CD4-positive, alpha-beta T cell treated with Interleukin-15 for 4 hours (primary cell): ENCODE measurements at places on chromosomes 4 and X.

DNA sequence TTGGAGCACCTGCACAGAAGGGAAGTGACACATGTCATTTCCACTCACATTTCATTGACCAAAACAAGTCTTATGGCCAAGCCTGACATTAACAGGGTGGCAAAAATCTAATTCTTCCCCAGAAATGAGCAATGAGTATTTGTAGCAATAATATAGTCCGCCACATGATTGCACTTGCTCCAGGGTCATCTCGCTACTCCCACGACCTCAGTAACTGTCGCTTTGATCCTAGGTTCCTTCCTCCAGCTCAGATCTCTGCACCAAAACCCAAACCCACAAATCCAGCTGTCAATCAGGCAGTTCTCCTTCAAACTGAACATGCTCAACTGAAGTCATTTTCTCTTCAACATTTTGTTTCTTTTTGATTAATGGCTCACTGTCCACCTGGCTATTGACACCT, 25.2 kb upstream of the PTTG2 start:
- no peak for DNase-seq

DNA sequence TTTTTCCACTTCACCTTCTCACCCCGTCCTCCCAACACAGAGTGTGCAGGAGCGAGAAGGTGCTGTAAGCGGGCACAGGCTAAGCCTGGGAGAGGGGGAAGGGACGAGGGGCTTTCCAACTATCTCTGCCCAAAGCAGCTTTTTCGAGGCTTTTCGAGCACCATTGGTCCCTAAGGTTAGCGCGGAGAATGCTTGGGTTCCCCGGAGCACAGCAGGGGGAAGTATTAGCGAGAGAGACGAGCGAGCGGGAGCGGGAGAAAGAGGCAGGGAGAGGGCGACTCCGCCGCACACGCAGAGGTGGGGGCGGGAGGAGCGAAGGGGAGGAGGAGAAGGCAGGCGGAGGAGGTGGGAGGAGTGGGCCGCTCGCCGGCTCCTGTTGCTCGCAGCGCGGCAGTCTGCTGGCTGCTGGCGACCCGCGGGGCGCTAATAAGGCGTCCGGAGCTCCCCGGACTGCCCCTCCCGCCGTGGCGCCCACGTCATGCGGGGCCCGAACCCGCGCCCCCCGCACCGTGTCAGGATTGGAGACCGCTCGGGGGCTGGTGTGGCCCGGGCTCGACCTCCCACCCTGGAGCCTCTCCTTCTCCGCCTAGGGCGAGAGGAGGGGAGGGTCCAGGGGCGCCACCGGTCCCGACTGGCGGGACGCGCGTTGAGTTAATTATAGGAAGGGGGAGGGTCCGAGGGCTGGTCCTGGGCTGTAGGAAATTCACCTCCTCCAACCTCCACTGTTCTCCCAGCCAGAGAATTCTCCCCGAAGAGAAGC, at the start of gene ADAMTS3:
Gene ADAMTS3, minus strand, starts transcription at position 263 of the 760 bp plus-strand sequence. CDS start 459 bp downstream, outside the sequence.
- no peak for DNase-seq

DNA sequence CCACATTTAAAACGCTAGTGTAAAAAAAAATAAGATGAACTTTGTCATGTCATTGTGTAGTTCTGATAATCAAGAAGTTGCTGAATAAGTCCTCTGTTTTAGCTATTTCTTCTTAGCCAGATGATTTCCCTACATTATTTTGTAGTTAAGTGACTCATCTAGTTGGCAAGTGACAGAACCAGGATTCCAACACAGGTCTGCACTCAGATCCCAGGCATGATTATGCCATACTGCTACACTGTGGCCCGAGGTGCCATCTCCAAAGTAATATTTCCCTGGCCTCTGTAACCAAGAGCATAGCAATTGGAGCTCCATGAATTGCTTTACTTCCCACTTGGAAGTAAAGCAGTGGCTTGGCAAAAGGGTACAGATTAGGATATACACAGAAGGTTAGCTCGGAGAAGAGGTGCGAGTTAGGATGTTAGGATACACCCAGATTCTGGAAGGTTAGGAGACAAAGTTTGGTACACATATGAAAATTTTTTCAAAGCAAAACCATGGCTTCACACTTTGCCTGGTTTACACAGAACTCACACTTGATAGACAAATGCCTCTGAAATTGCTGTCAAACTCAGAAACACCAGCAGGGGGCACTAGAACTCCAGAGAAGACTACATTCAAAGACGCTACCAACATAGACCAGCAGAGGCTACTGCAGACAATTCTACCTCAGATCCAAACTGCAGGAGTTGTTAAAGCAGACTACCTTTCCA, 41.4 kb downstream of the SRPX2 start:
- peak; percentile 59 for DNase-seq

- DNase-seq: no peak
Observed at GRCh38 chrX:69024931-69025330, 140.3 kb downstream of the PJA1 start.

GRCh38 chr4:70062000-70062399, 11.8 kb downstream of the HTN1 start:
- DNase-seq: no peak

GRCh38 chr4:173325007-173325736, 9.0 kb downstream of the HMGB2 start:
- DNase-seq: no peak

- no peak for DNase-seq
Observed at GRCh38 chr4:41133454-41134018, 80.8 kb downstream of the APBB2 start.
